ENCODE measurements at places on chromosomes 4 and X.

DNA sequence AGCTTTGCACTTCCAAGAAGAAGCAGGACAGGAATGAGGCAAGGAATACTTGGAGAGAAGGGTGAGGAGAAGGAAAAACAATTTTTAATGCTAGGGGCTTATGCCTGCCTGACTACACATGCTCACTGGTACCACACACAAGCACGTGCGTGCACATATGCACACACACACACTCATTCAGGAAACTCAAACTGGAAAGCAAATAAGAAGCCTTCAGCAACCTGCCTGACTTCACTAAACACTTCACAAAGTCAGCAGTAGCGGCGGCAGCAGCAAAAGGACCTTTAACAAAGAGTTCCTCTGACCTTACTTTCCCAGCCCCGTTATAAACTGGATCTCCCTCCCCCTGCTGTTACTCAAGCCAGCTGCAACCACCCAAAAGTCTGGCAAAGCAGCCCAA, 3.3 kb downstream of the ZDHHC9 start:
- peak; percentile 30 for DNase-seq

- DNase-seq = peak; percentile 64
Observed at GRCh38 chr4:87179751-87180150, 40.7 kb downstream of the KLHL8 start.

- DNase-seq = no peak
Observed at GRCh38 chr4:17544831-17545234, 29.9 kb downstream of the CLRN2 start.

DNA sequence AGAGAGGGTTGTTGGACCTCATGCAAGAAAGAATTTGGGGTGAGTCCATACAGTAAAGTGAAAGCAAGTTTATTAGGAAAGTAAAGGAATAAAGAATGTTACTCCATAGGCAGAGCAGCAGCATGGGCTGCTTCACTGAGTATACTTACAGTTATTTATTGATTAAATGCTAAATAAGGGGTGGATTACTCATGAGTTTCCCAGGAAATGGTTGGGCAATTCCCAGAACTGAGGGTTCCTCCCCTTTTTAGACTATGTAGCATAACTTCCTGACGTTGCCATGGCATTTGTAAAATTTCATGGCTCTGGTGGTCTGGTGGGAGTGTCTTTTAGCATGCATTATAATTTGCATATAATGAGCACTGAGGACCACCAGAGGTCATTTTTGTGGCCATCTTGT, 16.7 kb downstream of the PPP4R3C start:
- no peak for DNase-seq

GRCh38 chr4:63211375-63211774, 1197.9 kb downstream of the TECRL start:
- no peak for DNase-seq

GRCh38 chr4:8182858-8183725, 16.0 kb upstream of the SH3TC1 start:
- peak; percentile 94 for DNase-seq

- no peak for DNase-seq
Observed at GRCh38 chr4:80229128-80229527, 31.8 kb downstream of the PRDM8 start.

- no peak for DNase-seq
Observed at GRCh38 chr4:43987331-43987944, 461.2 kb downstream of the KCTD8 start.

DNA sequence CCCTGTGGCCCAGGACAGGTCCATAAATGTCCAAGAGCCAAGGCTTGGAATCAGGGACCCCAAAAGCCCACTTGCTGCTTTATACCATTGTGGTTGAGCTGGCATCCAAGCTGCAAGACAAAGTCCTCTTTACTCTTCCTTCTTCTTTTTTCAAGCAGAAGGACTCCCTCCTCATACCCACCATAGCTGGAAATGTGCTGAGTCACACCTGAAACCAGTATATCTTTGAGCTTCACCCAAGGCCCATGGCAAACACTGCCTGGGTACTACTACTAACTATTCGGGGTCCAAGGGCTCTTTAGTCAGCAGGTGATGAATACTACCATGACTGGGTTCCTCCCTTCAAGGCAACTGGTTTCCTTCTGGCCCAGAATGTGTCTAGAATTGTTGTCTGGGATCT, 37.3 kb upstream of the NMU start:
- DNase-seq = no peak

GRCh38 chrX:76029385-76029784, 143.5 kb upstream of the PBDC1 start:
- no peak for DNase-seq

DNA sequence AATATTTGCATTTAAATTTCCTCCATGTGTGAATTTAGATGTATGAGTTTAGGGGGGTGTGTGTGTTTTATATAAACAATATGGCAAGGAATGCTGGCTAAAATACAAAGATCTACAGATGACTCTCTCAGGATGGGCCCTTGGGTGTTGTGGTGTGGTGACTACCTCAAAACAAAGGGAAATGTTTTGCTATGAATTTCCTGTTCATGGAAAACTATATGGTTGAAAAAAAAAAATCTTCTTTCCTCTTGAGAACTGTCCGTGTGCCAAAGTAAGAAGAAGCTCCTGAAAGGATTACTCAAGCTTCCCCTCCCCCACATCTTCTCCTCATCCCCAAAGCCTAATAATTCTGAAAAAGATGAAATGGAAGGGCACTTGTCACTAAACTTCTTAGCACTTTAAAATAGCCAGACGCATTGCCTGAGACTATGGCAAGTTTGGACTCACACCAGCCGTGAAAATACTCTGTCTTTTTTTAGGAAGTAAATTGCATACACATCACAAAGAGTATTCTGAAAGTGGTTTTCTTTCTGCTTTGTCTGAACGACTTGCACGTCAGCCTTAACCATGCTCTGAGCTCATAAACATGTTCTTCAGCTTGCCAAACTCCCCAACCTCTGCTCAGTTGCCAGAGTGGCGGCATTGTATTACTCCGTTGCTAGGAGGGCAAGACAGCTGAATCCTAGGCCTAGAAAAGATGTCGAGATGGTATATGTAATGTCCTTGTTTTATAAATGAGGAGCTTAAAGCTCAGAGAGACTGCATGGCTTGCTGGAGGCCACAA, 250.4 kb upstream of the JADE1 start:
- DNase-seq = peak; percentile 80

DNA sequence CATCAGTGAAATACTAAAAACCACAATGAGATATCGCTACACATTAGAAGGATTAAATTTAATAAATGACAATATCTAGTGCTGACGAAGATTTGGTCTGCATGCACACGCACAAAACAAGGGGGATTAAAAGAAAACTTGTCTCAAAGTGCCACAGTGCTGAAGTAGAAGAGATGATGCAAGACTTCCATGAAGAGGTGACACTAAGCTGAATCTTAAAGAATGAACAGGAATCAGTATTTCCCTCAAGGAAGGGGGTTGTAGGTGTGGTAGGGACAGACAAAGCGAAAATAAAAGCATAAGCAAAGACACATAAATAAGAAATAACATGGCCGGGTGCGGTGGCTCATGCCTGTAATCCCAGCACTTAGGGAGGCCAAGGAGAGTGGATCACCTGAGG, 33.5 kb downstream of the CNOT6L start:
- DNase-seq = no peak

- DNase-seq = no peak
Observed at GRCh38 chr4:56409511-56410090, 22.3 kb upstream of the AASDH start.

- DNase-seq = no peak
Observed at GRCh38 chr4:138181287-138181686, 60.9 kb downstream of the SLC7A11 start.

DNA sequence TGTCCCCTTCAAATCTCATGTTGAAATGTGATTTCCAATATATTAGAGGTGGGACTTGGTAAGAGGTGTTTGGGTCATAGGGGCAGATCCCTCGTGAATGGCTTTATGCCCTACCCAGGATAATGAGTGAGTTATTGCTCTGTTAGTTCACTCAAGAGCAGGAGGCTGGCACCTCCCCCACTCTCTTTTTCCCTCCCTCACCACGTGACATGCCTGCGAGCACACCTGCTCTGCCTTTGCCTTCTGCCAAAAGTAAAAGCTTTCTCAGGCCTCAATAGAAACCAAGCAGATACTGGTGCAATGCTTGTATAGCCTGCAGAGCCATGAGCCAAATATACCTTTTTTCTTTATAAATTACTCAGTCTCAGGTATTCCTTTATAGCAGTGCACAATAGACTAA, 286.3 kb upstream of the UGT8 start:
- DNase-seq = no peak

- no peak for DNase-seq
Observed at GRCh38 chr4:100836929-100837328, 319.1 kb upstream of the EMCN start.

DNA sequence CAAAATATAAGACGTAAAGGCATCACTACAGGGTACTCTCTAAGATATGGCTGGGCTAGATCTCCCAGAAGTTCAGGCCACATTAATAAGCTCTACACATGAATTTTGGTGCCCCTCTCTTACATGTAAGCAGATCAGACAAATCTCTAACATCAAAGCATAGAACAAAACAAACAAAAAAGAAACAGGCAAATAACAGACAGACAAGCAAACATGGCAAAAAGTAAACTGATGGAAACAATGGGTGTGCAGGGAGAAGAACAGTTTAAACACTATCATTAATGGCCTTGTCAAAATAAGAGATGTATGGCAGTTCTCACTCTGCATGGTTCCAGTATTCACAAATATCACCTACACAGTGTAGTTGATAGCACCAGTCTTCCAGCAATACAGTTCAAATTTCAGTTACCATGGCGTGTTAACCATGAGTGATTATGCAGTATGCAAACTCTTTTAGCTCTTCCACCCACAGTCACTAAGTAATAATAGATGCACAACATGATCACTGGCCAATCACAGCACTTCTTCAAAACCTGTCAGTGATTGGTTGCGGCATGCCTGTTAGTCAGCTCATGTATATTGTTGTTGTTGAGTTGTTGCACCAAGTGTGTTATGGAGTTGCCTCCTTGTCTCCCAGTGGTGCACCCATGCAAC, 110.7 kb upstream of the TLR3 start:
- no peak for DNase-seq

- DNase-seq = no peak
Observed at GRCh38 chr4:108170631-108171338, 2.1 kb upstream of the LEF1 start.

DNA sequence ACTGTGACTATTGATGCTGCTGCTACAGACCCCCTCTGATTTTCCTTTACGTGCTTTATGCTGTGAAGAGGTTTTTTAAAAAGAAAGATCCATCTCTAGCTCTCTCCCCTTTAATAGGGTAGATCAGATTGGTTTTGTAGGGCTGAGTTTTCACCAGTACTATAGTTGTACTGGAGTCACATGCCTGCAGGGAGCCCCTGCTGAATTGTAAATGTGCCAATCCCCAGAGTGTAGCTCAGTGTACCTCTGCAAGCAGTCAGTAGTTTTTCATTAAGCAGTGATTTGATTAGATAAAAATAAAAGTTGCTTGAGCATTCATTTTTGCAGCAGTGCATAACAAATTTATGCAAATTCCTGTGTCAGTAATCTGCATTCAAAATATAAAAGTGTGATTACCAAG, 179.2 kb downstream of the IL1RAPL2 start:
- no peak for DNase-seq

DNA sequence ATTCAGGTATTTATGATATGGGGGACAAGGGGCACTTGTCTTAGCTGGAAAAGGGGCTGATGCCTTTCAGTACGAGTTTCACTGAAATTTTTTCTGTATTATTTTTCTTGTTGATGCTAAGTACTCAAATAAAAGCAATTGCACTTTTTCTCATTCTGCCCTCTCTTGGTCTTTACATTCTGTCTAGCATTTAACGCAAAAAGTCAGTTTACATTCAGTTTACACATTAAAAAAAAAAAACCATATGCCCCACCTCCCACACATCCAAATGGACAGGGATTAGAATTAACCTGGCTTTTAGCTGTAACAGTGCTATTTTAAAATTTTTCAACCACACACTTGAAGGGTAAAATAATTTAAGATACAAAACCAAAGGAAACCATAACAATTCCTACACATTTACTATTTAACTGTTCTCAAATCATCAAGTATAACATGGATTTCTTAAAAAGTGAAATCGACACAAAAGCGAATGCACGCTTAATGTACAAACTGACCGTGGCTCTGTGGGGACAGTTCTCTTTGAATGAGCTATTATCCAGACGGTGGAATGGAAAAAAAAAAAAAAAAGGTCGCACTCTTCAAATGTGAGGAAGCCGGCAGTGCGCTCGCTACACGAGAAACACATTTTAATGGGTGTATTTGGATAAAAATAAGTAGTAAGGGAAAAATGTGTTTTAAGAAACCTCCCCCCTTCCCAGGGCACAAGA, 1.4 kb downstream of the AMMECR1 start:
- peak; percentile 46 for DNase-seq

DNA sequence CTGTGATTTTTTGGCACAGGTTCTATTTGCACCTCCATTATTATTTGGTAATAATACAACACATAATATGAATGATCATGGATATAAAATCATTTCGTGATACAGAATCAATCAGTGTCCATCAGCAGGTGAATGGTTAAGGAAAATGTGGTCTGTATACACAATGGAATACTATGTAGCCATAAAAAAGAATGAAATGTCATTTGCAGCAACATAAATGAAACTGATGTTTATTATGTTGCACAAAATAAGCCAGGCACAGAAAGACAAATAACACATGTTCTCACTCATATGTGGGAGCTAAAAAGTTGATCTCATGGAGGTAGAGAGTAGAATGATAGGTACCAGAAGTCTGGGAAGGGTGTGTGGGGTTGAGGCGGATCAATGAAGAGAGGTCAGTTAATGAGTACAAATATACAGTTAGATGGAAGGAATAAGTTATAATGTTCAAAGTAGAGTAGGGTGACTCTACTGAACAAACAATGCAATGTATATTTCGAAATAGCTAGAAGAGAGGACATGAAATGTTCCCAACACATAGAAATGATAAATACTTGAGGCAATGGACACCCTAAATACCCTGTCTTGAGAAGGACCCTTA, 1.1 kb upstream of the SMARCA1 start:
- no peak for DNase-seq

DNA sequence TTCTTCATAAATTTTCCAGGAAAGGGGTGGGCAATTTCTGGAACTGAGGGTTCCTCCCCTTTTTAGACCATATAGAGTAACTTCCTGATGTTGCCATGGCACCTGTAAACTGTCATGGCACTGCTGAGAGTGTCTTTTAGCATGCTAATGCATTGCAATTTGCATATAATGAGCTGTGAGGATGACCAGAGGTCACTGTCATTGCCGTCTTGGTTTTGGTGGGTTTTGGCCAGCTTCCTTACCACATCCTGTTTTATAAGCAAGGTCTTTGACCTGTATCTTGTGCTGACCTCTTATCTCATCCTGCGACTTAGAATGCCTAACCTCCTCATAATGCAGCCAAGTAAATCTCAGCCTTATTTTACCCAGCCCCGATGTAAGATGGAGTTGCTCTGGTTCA, 577.8 kb downstream of the NLGN4X start:
- no peak for DNase-seq

DNA sequence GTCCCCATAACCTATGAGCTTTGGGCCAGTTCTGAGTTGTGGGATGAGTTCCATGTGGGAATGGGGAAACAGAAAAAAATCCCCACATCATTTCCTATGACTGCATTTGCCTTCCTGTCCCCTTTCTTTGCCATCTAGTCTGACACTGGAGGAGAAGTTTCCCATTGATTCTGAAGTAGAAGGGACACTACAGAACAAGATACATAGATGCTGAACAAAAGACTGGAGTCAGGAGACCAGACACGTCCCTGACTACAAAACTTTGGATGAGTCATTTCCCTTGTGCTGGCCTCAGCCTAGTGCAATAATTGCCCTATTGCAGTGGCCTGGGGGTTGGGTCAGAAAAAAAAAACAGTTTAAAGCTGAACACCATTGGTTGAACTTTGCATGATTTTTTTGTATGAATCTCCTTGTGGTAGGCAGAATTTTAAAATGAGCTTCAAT, 22.1 kb downstream of the BEX3 start:
- DNase-seq = peak; percentile 88

Measured in GM23248 (cell line).